Cortex of kidney (tissue), 1 donor: ENCODE measurements at places on chromosomes 12 and 14.

GRCh38 chr14:78627114-78627513 lies 456.9 kb downstream of the NRXN3 start:
- DNase-seq, result no peak

DNA sequence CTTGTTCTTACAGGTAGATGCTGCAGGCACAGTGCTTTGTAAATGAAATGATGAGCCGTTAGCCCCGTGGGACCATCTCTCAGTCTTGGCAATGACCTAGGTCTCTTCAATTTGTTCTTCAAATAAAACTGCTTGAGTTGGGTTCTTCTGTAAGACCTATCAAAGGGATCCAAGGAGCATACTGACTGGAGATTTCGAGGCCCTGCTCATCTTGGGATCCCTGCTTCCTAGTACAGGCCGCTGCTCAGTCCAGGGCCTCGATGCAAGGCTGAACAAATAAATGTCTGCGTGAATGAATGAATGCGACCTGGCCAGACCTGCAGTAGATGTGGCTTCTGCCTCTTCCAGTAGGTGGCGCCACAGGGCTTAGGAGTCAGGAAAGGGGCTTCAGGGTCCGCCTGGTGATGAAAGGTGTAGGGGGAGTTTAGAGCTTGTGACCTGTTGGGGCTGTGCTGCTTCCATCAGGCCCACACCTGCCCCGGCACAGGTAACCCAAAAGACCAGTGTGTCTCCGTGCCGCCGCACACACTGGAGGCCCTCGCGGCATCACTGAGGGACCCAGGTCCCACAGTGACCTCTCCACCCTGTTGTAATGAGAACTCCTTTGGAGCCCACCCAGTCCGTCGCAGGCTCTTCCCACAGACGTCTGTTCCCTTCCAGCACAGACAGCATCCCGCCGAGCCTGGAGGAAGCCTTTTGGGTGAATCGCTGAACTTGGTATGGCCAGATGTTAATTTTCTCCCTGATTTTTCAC lies 4.4 kb downstream of the CACNA1C start:
- no peak for DNase-seq

DNA sequence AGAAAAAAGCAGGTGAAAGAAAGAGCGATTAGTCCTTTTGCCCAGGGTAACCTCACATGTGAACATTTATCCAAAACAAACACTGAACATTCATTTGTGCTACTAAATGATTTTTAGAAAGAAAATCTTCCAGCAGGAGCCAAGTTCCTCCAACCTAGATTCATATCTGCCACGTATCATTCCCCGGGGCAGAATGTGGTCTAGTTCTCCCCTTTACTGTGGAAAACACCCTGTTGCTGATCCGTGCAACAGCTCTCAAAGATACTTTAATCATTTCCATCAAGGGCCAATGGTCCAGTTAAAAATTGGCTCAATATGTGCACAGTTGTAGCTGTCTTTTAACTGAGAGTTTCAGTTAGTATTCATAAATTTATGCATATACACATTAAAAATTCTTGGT lies 479.1 kb downstream of the ATP23 start:
- DNase-seq, result no peak

DNA sequence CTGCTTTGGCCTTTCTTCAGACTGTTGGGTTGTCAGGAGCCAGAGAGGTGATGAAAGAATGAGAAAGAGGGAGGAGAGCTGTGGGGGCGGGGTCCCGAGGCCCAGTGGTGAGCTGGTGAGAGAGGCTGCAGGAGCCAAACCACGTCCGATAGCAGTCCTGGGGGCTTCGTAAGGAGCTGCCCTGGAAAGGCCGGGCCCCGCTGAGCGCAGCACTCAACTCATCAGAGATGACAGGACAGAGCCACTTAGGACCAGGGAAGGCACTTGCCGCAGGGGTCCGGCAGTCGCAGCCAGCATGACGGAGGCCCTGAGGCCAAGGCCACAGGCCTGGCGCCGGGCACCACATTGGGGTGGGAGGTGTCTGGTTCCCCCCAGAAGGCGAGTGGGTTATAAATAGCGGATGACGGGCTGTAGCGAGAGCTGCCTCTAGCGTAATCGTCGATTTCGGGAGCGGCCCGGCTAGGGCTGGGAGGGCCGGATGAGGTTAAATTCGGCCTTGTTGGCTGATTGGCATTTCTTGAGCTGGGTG lies 179.0 kb downstream of the TSPAN9 start:
- no peak for DNase-seq

DNA sequence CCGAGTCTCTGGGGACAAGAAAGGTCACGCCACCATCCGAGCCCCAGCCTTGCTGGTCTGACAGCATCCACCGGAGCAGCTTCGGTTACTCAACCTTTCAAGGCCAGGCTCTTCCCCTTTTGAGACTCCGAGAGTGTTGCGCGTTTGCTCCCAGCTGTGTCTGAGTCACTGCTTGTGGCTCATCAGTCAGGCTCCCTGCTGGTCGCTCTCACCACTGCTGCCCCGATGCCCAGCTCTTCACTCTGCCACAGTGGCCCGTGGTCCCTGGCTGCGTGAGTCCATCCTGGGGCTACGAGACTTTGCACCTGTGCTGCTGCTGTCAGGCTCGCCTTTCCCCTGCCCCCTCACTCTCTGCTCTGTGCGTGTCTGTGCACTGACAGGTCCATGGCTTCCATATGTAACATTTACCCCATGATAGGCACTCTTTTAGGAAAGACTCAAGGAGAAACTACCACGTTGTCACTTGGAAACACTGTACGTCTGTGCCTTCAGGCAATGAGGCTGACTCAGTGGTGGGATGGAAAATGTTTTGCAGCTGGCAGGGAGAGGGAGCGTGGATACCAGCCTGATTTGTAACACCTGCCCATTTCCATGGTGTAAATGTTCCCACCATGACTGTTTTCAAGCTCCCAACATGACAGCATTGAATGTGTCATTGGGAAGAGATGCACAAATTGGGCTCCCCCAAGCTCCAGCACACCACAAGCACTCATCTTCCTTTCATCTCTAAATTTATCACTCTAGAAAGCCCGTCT lies 350.7 kb downstream of the TMEM132D start:
- no peak for DNase-seq

GRCh38 chr12:93886533-93887511 lies 209.6 kb downstream of the CRADD start:
- DNase-seq, result no peak
